Activated CD4-positive, alpha-beta T cell treated with anti-CD3 and anti-CD28 coated beads, Interleukin-2, Interleukin-6, amounts not matched to agents 100 ng/mL and 50 ng/mL, durations not matched to agents 16 hours and 8 hours (primary cell): ENCODE measurements at places on chromosomes 16 and 17.

DNA sequence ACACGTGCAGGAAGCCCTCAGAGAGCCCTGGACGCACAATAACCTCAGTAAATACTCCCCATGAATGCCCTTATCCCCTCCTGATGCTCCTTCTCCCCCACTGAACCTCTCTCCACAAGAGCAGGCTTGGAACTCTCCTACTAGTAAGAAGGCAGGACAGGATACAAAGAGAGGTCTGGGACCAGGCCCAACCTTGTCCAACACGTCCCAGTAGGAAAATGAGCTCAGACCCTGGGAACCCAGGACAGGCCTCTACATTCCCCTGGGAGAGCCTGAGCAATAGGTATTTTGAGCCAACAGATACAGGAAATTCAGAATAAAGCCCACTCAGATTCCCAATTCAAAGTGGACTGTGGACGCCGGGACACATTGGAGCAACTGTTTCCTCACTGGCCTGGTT, 19.2 kb downstream of the ZNF423 start:
- DNase-seq, result no peak

GRCh38 chr17:5373112-5373511, 46.4 kb downstream of the NUP88 start:
- DNase-seq, result no peak

DNA sequence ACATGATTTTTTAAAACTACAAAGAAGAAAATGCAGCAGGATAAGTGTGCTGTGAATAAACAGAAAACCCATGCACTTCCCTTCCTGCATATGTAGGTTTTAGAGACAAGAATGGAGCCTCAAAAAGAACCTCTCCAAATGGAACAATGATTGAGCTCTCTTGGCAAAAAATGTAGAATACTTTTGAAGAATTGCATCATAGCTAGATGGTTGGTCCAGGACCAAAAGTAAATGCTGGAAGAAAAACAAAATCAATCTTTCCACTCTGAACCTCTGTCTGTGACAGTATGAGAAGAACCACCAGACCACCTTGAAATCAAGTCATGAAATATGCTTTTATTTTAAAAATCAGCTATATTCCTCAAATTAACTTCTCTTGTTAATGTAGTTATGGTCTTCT, 17.5 kb downstream of the HELZ start:
- no peak for DNase-seq

DNA sequence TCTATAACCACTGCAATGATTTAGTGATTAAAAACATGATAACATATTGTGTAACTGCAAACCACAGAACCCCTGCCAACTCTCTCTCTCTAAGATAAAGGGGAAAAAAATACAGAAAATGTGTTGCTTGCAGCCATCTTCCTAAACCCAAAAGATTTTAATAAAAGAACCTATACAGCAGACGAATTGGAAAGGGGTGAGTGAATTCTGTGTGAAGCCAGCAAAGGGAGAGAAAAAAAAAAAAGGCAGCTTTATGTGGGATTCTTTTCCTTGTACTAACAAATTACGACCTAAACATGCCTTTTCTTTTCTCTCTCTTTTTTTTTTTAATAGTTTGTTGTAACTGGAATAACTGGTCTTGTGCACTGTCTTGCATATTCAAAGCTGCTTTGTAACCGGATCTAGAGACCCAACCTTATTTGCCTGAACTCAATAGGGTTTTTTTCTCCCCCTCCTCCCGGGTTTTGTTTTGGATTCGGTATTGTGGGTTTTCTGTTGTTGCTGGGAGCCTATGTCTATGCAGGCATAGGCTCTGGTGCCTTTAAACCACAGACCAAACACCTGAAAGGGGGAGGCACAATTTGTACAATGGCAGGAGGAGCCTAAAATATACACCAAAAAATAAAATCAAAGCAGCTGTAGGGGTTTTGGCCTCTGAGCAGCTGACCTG, 7.0 kb upstream of the ZFHX3 start:
- DNase-seq, result no peak

GRCh38 chr17:57370619-57371018, 114.3 kb downstream of the MSI2 start:
- no peak for DNase-seq

- no peak for DNase-seq
These were observed 304.1 kb upstream of the N4BP1 start for GRCh38 chr16:48914070-48914469.

- no peak for DNase-seq
These were observed 4.0 kb upstream of the ABCA10 start for GRCh38 chr17:69232650-69233049.

DNA sequence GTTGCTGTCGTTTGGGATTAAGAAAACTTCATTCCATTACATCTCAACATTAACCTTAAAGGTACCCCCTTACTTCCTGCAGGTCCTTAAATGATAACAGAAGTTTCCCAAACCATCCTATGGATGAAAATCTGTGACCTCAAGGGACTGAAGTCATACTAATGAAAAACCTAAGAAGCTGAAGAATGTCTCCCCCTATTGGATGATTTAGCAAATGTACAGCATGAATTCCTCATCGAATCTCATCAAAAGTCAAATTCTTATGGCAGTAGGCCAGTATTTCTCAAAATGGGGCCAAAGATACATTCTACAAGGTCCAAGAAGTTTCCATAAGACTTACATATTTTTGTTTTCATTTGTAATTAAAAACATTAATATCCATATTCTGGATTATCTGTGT, 13.5 kb downstream of the SCO1 start:
- DNase-seq, result peak; percentile 34

DNA sequence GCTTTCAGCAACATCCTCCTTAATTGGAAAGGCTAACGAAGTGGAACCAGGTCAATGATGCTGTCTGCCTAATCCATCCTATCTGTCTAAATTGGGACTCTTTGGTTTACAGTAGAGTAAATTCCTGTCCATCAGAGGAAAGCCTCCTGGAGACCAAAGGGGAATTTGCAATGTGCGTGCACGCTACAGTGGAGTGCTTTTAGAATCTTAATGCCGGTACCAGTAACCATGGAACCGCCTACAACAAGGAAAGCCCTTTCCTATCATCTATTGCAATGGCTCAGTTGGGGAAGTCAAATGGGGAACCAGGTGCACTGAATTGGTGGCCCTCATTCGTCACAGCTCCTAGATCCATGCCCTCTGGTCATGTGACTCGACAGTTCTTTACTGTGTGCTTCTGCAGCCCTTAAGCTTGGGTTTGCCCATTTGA, 110.1 kb downstream of the XYLT1 start:
- no peak for DNase-seq

DNA sequence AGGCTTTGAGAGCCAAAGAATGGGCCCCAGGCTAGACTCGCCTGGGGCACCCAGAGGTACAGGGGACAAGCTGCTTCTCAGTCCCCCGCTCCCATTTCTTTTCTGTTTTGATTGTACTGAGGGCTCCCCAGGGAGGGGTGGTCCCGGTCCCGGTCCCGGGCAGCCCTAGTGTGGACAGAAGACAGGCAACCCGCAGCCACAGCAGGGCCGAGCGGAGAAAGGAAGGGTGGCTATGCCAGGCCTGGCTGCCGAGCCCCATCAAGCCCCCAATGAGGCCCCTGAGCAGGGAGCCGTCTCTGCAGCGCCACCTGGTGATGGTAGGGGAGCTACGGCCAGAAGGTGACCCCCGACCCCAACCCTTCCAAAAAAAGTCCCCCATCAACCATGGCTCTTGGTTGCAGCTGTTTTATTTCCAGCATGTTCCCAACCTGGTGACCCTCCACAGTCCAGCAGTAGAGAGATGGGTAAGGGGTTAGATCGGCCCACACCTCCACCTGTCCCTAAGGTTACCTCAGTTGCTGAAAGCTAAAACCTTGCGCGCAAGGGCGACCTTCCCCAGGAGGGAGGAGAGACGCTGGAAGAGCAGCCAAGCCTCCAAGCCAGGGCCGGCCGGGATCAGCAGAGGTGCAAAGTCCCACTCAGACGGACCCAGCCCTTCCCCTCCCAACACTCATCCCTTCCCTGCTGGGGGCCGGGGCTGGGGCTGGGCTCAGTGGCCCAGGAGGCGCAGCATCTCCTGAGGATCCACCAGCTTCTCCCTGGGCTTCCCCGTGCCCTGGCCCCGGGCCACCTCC, 2.6 kb upstream of the GRIN2C start:
- peak; percentile 67 for DNase-seq

GRCh38 chr17:65219124-65219523, 82.0 kb downstream of the RGS9 start:
- no peak for DNase-seq

- DNase-seq, result no peak
These were observed 47.3 kb downstream of the TBC1D16 start for GRCh38 chr17:79988185-79988971.

DNA sequence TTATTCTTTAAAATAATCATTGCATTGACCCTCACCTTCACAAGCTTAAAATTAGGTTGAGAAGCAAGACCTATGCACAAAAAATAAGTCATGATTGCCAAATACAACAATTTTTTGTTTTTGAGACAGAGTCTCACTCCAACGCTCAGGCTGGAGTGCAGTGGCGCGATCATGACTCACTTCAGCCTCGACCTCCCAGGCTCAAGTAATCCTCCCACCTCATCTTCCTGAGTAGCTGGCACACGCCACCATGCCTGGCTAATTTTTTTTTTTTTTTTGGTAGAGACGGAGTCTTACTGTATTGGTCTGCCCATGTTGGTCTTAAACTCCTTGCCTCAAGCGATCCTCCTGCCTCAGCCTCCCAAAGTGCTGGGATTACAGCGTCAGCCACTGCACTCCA, 24.2 kb downstream of the ZNF652 start:
- no peak for DNase-seq

GRCh38 chr17:3157218-3157617, 29.9 kb upstream of the OR1G1 start:
- DNase-seq, result no peak

DNA sequence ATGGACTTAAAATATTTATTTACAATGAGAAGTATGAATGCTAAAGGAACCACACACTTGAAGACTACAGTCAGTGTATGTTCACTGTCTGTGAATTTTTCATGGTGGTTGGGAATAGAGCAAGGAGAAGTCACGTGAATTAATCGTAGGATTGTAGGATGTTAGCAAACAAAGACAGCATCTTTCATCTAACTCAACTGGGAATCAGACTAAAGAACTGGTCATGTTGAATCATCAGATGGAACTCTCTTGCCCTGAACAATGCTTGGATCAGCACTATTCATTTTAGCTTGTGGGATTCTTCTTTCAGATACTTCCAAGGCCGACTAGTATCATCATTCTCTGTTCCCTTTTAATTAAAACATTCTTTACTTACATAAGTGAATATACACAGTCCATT, 18.1 kb downstream of the KCNJ2 start:
- DNase-seq, result no peak

DNA sequence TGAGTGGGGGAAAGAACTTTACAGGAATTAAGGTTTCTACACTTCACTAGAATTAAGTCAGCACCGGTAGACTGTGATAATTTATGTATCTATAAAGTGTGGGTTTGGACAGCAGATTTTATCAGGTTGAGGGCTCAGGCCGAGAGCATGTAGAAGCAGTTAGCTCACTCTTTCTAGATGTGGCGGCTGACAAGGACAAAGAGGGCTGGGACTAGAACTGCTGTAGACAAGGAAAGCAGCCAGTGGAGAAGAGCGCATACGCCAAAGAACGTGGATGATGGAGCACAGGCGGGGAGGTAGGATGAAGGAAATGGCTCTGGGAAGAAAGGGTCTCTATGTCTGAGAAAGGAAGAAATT, 504 bp upstream of the GOSR1 start:
- DNase-seq, result peak; percentile 17

GRCh38 chr16:10514369-10515055, 65.9 kb downstream of the EMP2 start:
- peak; percentile 57 for DNase-seq

DNA sequence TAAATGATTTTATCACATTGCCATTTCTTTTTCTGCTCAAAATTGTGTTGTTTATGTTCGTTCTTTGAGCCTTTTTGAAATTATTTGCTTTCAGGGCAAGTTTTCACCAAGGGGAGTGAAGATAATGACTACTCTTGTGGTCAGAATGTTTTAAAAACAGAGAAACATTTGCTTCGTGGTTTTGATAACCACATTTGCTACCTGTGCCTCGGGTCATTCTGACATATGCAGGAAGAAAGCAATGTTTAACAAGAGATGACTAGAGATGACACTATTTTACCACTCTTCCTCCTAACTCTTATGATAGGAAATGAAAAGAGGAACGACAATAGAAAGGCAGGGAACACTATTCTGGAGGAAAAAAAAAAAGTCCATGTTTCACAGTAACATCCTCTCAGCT, 1496.5 kb upstream of the GOT2 start:
- DNase-seq, result no peak

DNA sequence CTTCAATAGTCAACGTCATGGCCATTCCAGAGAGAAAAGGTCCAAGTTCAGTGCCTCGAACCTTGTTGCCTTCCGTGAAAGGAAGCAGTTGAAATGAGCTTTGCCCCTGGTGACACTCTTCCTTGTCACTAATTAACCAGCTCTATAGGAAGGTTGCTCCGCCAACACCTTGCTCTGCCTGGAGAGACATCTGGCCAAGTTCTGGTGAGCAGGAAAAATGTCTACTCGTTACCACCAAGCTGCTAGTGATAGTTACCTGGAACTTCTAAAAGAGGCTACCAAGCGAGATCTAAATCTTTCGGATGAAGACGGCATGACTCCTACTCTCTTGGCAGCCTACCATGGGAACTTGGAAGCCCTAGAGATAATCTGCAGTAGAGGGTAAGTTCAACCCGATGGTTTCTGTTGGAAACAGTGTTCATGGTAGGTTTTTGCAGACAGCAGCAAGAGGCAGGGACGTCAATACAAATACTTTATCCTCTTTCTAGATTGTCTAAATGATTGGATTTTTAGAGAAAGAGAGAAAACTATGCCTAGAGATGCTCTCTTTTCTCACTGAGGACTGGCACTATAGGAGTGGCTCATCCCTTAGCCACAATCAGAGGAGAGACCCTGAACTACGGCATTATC, at the start of gene ANKS4B:
ANKS4B (plus strand) TSS at position 179 of the 630 bp plus-strand sequence; CDS start at position 218, 39 bp downstream.
- no peak for DNase-seq

DNA sequence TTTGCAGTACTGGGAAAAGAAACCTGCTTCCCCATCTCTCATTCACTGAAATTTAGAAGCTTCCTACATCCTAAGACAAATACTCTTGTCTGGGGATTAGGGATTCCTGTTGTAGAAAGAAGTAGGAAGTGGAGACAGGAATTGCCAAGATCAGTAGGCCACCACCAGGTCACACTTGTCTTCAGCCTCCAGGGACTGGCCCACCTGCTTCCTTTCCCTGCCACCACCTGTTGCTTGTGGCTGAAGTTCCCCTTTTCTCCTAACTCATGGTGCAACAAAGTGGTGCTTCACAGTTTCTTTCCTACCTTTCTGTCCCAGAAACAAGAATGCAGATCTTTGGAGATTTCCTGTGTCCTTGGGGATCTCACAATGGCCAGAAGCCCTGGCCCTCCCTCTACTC, 82.4 kb downstream of the WNT3 start:
- DNase-seq, result no peak

DNA sequence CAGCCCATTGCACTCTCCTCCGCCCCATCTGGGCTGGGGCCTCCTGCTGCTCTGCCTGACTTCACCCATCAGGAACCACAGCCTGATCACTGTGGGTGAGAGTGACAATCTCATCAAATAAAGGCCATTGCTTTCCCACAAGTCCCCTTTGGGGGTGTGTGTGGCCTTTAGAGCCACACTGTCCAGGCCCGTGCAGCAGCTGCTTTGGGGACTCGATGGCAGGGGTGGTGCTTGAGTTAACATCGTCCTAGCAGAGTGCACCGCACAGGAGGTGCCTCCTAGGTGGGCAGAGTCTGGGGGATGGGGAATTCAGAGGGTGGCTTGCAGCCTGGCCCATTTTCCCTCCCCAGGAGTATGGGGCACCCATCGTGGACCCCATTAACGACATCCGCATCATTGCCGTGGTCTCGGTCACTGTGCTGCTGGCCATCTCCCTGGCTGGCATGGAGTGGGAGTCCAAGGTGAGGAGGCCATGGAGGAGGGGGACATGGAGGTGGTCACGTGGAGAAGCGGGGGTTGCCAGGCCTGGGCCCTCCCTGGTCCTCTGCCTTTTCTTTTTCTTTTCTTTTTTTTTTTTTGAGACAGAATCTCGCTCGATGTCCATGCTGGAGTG, 5.4 kb downstream of the SLC12A3 start:
- DNase-seq, result no peak
